Activated CD4-positive, alpha-beta memory T cell treated with anti-CD3 and anti-CD28 coated beads for 36 hours (primary cell): ENCODE measurements at places on chromosomes 11 and 22. TPM values are rescaled to one million over a fixed set of nuclear protein-coding genes. Genes with fewer than 3 reads are reported as not detected.

Gene KRTAP5-2
- total RNA-seq = not detected

DNA sequence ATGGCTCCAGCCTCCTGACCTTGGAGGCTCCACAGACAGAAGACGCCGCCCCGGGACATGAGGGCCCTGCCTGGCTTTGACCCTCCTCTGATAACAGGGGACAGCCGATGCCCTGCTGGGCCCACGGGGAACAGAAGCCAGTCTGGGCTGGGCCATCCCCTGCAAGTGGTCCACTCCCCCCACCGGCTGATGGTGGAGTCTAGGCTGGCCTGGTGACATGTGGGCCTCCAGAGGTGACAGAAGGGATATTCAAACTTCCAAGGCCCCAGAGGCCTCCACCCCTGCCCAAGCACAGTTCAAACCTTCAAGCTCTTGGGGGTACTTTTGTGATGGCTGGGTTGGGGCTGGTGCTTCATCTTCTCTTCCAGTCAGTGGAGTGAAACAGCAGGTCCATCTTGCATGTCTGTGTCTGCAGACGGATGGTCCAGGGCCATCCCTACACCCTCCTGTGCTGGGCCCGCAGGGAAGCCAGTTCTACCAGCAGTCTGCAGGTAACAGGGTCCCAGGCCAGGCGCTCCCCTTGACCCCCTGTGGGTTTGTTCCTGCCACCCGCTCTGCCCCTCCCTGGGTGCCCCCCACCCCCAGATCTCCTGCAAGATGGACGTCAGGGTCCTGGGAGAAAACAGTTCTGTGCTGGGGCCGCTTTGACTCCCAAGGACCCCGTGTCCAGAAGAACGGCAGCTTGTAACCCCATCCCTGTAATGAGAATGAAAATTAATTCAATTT, 929.9 kb downstream of the BRD1 start:
- no peak overlapping the region for H3K4me3 ChIP-seq
- peak; percentile 4 for DNase-seq
- H3K27me3 ChIP-seq = peaks cover 13% of the 10 kb centered on the region

DNA sequence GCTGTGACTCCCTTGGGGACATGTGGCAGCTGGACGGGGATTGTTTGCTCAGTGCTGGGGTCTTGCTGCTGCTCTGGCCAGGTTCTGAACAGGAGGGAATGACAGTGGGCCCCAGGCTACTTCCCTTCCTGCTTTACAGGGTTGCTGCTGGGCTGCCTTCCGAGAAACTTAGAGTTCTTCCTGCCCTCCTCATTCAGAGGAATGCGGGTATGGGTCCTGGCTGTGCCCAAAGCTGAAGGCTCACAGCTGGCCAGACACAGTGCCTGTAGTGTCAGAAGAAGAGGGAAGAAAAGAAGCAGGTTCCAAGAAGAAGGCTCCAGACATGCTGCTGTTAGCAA, 108.3 kb upstream of the PARVA start:
- no peak for DNase-seq
- H3K4me1 ChIP-seq = no peaks in the 10 kb centered on the region
- H3K27me3 ChIP-seq = no peaks in the 10 kb centered on the region

- peaks cover 16% of the 10 kb centered on the region for H3K4me1 ChIP-seq
- no peaks in the 10 kb centered on the region for H3K27me3 ChIP-seq
- peak overlapping the region; percentile 25 for H3K27ac ChIP-seq
- no peaks in the 10 kb centered on the region for H3K36me3 ChIP-seq
- no peak overlapping the region for H3K4me3 ChIP-seq
These were observed 16.1 kb upstream of the RPS3 start for GRCh38 chr11:75383246-75383645.
